HS-5 (cell line): ENCODE measurements at places on chromosomes 7 and 10.

GRCh38 chr7:48085433-48085791 is 3.7 kb upstream of the UPP1 start:
- no peak for DNase-seq

DNA sequence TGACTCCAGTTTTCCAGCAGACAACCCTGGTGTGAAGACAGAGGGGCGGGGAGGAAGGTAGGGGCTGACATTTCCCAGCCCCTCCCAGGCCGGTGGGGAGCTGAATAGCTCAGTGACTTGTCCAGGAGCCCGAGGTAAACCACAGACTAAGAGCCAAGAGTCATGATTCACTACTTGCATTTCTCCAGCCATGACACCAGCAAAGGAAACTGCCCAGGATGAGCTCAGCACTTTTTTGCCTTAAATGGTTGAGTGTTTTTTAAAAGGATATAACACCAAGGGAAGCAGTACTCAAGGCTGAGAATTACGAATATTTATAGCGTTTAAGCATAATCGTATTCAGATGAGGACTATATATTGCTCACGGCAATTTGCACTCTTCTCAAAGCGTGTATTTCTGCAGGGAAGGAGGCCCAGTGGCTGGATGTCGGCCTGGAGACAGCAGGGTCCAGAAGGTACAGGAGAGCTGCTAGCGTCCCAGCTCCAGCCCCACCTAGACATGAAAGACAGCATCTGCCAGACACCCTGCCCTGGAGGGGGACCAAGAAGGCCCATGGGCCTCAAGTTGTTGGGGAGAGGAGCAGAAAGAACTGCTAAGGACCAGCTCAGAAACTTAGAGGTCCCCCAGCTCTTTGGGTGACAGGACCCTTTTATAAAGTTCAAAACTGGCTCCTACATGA is 141.4 kb downstream of the GRID1 start:
- DNase-seq, result peak; percentile 33

- peak; percentile 1 for DNase-seq
Observed at GRCh38 chr7:19079066-19079465, 38.4 kb downstream of the TWIST1 start.

DNA sequence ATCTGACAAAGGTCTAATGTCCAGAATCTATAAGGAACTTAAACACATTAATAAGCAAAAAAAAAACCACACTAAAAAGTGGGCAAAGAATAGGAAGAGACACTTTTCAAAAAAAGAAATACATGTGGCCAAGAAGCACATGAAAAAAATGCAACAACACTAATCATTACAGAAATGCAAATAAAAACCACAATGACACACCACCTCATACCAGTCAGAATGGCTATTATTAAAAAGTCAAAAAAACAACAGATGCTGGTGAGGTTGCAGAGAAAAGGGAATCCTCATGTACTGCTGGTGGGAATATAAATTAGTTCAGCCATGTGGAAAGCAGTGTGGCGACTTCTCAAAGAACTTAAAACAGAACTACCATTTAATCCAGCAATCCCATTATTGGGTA is 119.0 kb downstream of the LMBR1 start:
- DNase-seq, result no peak

DNA sequence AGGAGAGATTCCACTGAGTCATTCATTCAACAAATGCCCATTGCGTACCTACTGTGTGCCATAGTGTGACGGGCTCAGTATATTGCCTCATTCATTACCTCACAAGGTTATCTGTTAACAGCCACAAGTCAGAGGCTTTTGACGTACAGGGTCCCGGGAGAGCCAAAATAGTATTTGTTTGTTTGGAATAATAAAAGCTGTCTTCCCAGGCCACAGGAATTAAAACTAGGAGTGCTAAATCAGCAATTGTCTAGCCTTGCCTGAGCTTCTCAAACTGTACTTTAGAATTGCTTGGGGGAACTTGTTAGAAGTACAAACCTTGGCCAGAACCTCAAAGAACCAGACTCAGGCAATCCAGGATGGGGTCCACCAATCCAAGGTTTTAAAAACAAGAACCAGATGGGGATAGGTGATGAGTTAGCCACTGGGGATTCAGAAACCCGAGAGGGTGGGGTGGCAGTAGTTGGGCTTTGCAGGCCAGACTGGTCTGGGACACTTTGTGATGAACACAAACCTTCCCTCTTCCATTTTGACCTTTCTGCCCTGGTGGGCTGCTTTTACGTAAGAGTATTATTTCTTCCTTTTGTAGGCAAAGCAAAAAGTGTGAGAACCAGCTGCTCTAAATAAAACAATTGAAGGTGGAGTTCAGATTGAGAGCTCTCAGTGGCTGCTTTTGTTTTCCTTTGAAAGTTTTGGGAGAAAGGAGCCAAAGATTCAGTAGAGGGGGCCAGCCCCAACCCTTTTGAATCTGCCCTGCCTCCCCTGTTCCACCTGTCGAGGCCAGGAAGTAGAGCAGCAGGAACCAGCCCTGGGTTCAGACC is 113.0 kb upstream of the ANLN start:
- DNase-seq, result no peak

- DNase-seq, result no peak
Observed at GRCh38 chr10:110075686-110076085, 67.9 kb downstream of the ADD3 start.

- DNase-seq, result no peak
Observed at GRCh38 chr10:11643039-11643438, 31.6 kb upstream of the USP6NL start.

- DNase-seq, result peak; percentile 13
Observed at GRCh38 chr7:30671793-30672465, 10.3 kb downstream of the CRHR2 start.

DNA sequence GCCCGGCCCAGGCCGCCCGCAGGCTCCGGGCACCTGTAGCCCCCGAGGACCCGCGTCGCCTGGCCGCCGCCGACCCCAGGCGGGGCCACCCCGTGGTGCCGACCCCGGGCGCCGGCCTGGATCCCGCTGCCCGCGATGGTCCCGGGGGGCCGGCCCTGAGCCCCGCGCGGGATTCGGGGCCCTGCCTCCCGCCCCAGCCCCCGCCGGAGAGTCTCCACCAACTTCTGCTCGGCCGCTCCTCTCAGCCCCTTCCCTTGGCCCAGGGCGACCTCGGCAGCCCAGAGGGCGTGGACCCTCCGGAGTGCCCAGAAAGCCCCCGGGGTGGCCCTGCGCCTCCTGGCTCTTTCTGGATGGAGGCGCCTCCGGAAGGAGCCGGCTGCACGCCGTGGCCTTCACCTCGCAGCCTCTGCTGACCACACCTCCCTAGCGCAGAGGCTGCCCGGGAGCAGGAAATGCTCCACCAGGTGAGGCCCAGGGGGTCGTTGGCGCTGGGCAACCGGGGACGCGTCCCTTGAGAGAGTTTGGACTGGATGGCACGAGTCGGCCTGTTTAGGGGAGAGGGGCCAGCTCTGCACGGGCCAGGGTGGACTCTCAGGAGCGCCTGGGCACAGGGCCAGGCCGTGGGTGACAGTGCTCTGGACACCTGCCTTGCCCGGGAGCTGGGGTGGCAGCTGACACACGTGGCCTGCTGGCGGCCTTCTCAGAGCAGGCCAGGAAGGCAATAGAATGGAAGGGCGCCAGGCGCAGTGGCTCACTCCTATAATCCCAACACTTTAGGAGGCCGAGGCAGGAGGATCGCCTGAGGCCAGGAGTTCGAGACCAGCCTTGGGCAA is 529 bp downstream of the ZNF853 start:
- DNase-seq, result no peak

GRCh38 chr10:16752099-16752498 is 65.1 kb downstream of the RSU1 start:
- DNase-seq, result no peak

- no peak for DNase-seq
Observed at GRCh38 chr7:1024331-1024841, 20.0 kb upstream of the GPR146 start.

DNA sequence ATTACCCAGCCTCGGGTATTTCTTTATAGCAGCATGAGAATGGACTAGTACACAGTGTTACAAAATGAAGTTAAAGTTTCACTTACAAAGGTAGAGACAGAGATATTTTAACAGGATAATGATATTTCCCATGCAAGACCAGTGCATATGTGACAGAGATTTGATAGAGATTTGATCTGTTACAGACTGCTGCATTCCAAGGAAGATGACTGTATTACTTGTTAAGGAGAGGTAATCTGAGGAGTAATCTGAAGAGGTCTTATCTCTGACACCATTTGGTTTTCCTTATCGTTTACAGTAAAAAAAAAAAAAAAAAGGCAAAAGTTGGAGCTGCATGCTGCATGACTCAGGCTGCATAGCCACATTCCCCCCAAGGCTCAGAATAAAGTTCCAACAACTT is 289.6 kb downstream of the POM121L12 start:
- peak; percentile 18 for DNase-seq

- no peak for DNase-seq
Observed at GRCh38 chr10:93859049-93859655, 34.6 kb upstream of the SLC35G1 start.

GRCh38 chr7:34488766-34489165 is 169.3 kb upstream of the NPSR1 start:
- DNase-seq, result no peak

- no peak for DNase-seq
Observed at GRCh38 chr10:81135851-81136250, 598.1 kb downstream of the SH2D4B start.

DNA sequence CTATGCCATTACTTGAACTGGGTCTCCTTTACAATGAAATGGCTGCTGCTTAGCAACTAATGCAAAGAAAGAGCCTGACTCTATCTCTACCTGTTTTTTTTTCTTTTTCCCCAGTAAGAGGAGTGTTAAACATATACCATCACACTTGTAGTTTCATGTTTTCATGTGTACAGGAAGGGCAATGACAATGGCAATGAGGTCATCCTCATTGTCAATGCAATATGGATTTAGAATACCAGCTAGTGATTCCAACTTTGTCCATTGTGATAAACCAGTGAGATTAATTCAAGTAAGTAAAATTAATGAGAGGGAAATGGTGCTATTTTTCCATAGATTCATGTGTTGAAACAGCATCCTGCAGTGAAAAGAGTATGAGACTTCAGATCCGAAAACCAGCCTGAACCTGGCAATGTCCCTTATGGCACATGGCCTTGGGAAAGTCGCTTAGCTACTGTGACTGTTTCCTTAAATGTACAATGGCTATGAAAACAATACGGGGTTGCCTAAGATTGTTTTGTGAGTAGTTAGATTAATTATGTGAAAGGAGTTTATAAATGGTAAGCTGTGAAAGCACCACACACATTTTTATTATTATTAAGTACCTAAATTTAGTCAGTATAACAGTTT is 11.2 kb downstream of the DGKI start:
- no peak for DNase-seq

GRCh38 chr7:111370002-111370401 is 192.3 kb downstream of the IMMP2L start:
- DNase-seq, result no peak

GRCh38 chr7:4905171-4905570 is 21.7 kb upstream of the RADIL start:
- no peak for DNase-seq

GRCh38 chr10:78358982-78359381 is 325.3 kb downstream of the RPS24 start:
- no peak for DNase-seq

GRCh38 chr7:143979998-143980397 is 20.1 kb upstream of the OR6B1 start:
- no peak for DNase-seq

GRCh38 chr10:73136627-73137026 is 26.4 kb downstream of the NUDT13 start:
- no peak for DNase-seq

- no peak for DNase-seq
Observed at GRCh38 chr7:80806663-80807062, 112.2 kb downstream of the SEMA3C start.

DNA sequence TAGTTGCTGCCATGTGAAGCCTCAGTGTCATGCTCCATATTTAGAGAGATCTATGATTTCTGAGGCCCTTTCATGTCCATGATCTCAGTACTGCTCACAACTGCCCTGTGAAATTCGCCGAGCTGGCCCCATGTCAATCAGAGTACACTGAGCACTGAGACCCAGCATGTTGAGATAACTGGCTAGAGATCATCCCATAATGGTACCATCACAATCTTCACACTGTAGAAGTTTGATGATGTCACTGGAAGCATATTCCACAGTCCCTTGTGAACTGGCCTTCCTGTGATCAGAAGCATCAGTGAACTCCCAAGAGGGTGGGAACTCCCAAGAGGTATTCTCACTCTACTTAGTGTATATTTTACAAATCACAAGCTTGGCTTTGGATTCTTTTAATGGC is 116.0 kb downstream of the EGFR start:
- no peak for DNase-seq

DNA sequence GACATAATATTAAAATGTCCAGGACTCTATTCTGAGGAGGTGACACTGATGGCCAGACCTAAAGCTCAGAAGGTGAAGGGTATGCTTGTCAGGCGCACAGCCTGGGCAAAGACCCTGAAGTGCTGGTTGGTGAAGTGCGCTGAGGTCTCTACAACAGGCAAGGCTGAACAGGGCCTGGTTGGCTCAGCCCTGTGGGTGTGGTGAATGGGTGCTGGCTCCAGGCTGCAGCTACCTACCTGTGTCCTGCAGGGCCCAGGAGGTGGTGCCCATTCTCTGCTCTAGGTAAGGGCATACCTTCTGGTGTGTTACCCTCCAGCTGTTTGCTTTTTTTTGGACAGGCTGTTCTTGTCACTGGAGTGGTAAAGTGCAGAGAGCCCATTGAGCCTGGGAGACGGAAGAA is 85.1 kb downstream of the RAMP3 start:
- no peak for DNase-seq

DNA sequence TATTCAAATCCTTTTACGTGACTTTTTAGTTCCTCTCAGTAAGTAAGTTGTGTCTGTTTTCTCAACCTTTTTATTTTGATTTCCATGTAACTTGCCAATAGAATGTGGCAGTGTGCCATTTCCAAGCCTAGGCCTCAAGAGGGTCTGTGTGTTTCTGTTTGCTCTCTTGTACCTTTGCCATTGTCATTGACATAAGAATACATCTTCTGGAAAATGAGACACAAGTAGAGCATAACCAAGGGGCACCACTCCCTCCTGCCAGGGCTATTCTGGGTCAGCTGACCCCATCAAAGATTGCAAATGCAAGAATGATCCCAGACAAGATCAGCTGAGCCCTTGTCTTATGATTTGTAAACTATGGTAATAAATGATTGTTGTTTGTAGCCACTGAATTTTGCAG is 524.0 kb downstream of the IPMK start:
- DNase-seq, result no peak

DNA sequence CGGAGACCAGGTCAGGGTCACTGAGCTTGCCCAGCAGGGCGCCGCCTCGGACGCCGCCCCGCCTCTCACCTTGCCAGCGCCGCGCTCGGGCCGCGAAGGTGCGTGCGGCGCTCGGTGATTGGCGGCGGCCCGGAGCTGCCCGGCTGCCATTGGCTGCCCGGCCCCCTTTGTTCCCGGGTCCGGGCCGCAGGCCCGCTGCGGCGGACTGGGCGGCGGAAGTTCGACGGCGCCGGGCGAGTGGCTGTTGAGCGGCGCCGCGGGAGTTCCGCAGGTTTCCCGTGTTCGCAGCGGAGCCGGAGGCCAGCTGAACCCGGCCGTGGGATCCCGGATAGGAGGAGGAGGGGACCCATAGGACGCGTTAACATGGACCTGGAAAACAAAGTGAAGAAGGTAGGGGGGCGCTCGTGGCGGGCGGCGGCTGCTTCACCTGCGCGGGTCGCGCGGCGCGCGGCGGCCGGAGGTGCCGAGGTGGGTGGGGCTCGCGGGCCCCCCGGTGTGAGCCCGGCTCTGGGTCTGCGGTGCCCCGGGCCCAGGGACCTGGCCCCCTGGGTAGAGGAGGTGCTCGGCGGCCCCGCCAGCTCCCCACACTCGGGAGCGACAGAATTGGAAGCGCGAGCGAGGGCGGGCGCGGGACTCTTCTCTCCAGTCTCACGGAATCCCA is at the start of gene TES:
TES (plus strand) TSS at position 195 of the 661 bp plus-strand sequence; CDS start at position 364, 169 bp downstream.
- DNase-seq, result no peak

- no peak for DNase-seq
Observed at GRCh38 chr7:25832929-25833328, 319.1 kb upstream of the NFE2L3 start.
